ENCODE measurements at places on chromosomes 11 and 22.

- DNase-seq, result no peak
These were observed 24.9 kb downstream of the ARHGAP42 start for GRCh38 chr11:100711984-100712383.

- no peak for DNase-seq
These were observed at the start of gene OR10A4 for GRCh38 chr11:6876325-6876724. TSS of gene OR10A4 (plus strand) at chr11:6876625. CDS start at chr11:6876648, 23 bp downstream.

DNA sequence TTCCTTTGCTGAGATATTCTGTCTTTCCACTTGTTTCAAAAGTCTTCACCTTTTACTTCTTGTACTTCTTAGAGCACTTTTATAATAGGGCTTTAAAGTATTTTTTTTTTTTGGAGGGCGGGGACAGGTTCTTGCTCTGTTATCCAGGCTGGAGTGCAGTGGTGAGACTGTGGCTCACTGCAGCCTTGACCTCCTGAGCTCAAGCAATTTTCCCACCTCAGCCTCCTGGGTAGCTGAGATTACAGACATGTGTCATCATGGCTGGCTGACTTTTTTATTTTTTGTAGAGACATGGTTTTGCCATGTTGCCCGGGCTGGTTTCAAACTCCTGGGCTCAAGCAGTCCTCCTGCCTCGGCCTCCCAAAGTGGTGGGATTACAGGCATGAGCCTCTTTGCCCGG is 57.9 kb downstream of the DYNC2H1 start:
- no peak for DNase-seq

- no peak for DNase-seq
These were observed at the start of gene SPTBN2 for GRCh38 chr11:66728693-66729385. TSS of gene SPTBN2 (minus strand) at chr11:66729216. CDS start at chr11:66721240, 7,976 bp downstream.

DNA sequence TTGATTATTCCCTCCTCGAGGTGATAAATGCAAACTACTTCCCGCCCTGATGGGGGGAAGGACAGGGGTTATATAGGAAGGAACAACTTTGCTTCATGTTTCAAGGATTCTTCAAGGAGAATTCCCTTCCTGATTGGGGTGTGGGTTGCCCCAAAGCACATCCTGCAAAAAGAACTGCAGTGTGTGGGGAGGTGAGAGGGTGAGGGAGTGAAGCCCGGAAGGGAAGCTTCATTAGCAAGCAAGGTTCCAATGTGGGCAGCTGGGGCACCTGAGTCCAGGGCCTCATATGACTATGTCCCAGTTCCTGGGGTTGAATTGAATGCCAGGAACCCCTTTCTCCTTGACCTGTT is 326.0 kb downstream of the MN1 start:
- DNase-seq, result no peak

- no peak for DNase-seq
These were observed 9.8 kb downstream of the THAP12 start for GRCh38 chr11:76371170-76371569.

DNA sequence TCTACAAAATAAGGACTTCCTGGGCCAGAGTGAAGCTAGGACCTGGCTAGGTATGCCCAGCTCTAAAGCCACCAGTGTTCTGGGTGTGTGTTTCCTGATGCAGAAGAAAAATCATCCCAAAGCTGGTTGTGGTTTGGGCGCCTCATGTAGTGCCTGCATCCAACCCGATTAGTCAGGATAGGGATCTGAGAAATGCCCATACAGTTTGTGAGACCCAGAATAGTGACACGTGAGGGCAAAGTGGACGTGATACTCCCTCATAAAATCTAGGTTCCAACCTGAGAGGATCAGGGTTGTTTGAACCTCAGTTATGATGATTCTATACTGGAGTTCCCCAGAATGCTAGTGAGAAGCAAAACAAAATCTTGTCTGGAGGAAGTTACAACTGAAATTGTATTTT is 238.4 kb downstream of the TBC1D22A start:
- no peak for DNase-seq

DNA sequence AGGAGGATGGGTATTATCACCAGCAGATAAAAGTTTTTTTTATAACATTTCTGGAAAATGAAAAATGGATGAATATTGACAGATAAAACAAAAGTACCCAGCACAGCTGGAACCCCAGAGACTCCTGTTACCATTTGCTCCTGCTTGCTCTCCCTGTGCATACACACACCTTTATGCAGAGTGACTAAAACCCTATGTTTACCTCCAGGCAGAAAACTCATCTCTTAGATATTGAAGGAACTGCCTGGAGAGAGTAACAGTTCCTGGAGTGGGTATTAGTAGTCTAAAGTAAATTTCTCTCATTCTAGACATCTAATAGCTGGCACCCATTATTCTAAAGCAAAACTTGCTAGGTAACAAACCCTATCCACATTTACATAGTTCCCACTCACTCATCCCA is 38.0 kb downstream of the CYP2R1 start:
- DNase-seq, result no peak

DNA sequence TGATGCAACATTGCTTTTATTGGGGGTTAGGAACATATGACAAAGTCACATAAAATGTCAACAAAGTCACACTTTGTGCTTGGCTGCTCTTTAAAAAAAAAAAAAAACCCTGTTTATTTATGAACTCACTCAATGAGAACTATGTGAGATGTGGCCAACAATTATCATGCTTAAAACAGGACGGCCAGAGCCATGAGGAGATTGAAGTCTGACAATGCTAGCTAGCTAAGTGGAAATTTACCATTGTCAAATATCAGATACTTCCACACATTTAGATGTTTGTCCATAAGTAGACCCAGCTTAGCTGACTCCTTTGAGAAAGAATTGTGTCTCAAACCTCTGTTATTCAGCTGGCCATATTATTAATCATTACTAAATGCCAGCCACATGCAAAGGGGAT is 26.9 kb downstream of the BLID start:
- no peak for DNase-seq

DNA sequence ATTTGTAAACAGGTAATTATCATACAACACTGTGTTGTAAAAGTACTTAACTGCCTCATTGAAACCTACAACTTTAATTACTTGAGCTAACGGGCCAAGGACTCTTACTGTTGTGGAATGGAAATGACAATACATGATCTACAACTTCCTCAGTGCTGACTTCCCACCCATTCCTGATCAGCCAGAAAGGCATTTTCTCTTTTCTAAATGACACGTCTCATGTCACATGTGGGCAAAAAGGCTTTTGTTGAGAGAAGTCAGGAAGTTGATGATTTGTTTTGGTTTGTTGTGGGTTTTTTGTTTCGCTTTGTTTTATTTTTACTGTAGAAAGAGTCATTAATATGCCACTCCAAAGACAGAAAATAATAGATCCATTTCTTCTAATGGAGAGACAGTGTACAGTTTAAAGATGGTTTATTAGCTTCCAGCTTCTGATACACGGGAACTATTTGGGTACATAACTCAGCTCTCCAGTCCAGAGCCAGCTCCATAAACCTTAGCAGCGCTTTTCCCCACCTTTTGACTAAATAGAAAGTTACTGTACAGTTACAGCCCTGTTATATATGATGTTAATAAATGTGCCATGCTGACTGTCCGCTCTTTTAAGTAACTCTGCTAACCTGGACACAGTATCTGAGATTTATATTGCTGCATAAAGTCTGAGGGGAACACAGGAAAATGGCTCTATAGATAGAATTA is 509.4 kb upstream of the API5 start:
- no peak for DNase-seq

GRCh38 chr11:92822410-92822809 is 147.0 kb upstream of the MTNR1B start:
- no peak for DNase-seq
